ENCODE measurements at places on chromosomes 2 and 18.

GRCh38 chr2:31122133-31122532, 16.1 kb downstream of the GALNT14 start:
- no peak for DNase-seq

GRCh38 chr2:168686452-168687191, 115.8 kb upstream of the NOSTRIN start:
- DNase-seq, result no peak

DNA sequence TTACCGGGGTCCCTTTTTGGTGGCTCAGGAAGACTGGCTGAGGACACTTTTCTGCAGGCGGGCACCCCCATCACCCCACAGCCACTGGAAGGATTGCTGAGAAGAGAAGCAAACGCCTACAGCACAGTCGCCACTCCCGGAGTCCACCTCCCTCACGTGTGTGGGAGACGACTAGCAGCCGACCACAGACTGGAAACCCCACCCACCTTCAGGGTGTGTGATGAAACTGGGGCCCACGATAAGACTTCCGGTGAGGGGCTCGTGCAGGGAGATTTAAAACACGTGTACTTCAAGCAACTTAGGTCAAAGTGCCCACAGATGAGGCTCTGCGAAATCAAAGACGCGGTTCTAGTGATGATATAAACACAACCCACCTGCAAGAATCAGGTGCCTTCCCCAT, 26.3 kb downstream of the MBP start:
- DNase-seq, result no peak

DNA sequence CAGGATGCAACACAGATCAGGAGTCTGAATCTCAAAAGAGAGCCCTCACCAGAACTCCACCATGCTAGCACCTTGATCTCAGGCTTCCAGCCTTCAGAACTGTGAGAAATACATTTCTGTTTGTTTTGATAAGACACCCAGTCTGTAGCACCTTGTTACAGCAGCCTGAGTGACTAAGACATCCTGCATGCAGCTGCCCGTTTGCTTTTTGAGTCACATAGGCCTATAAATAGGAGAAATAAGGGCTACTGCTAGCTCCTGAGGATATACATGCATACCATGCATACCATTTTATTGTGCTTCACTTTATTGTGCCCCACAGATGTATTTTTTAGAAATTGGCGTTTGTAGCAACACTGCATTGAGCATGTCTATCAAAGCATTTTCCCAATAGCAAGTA, 337.8 kb downstream of the CDH2 start:
- DNase-seq, result no peak

DNA sequence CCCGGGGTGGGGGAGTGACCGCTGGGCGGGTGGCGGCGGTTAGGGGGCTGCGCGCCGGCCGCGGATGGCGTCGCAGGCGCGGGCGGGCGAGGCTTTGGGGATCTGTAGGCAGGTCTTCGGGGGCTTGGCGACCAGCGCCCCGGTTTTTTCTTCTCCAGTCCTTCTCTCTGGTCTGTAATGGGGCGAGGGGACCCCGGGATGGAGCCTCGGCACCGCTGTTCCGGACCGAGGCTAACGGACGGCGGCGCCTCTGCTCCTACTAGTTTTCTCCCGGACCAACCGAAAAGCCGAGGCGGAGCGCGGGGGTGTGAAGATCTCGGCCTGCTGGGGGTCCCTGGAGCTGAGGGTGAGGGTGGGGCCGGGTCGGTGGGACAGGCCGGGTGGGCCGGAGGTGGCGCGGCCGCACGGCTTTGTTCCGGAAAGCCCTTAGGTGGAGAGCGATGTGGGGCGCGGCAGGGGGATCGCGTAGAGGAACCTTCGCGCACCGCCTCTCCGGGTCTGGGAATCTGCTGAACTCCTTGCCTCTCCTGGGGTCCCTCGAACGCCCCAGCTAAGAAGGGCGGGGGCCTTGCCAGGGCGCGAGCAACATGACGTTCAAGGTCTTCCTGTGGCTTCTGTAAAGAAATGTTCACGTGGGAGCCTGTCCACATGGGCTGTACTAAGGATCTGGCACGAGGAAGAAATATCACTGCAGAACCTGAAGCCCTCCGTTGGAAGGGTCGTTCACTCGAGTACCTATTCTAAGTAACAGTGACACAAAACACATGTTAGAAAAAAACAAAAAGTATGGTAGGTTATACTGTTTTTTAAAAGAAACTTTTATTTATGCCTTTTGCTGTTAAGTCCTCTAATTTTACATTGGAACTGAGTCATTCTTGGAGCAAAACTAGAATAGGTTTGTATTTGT, 861 bp downstream of the SLC39A10 start:
- peak; percentile 86 for DNase-seq

DNA sequence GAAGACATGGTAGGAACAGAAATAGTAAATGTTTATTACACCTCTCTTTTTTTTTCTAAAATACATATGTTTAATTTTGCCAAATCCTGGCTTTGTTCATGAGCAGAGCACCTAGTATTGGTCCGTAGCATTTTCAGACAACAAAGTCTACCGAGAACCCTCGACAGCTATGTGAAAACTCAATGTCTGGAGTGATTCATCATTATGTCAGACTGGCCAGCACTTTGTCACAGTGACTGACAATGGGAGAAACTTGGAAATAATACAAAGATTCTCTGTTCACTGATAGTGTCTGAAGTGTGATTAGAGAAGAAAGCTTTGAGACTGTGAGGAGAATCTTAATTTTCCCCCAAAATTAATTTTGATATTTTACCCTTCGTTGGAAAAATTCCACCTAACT, 143.0 kb downstream of the HNMT start:
- DNase-seq, result no peak

DNA sequence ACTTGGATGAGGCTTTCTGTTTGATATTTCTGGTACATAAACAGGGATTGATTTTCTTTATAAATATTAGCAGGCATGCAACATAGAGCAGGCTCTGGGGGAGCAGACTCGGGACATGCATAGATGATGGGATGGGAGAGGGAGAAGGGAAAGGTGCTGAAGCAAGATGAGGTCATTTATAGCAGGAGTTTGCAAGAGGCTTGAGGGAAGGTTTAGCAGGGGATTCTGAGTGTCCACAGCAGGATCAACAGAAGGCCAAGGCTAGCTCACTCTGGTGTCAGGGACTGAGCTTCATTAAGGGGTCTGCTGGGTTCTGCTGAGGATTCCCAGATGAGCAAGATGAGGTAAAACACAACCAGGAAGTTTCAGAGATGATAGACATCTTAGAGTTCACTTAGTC, 309.1 kb upstream of the CELF4 start:
- no peak for DNase-seq

- DNase-seq, result no peak
Measured at GRCh38 chr2:161238265-161238559, 70.0 kb upstream of the PSMD14 start.

DNA sequence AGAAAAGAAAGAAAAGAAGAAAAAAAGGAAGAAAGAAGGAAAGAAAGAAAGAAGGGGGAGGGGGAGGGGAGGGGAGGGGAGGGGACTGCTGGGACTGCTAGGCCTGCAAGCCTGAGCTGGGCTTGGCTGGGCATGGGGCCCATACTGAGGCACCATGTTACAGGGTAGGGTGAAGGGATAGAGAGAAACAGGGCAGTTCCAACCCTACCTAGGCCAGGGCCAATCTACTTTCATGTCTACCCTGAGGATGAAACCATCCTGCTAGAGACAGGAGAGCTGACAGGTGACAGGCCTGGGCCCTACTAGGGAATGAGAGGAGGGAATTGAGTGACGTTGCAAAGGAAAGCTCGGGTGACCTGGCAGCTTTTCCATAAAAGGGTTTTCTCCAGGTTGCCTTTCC, 41.7 kb downstream of the TEX44 start:
- DNase-seq, result no peak

- no peak for DNase-seq
Measured at GRCh38 chr18:3306391-3306790, 44.5 kb downstream of the MYL12B start.

- no peak for DNase-seq
Measured at GRCh38 chr2:124046332-124046731, 21.2 kb downstream of the CNTNAP5 start.

DNA sequence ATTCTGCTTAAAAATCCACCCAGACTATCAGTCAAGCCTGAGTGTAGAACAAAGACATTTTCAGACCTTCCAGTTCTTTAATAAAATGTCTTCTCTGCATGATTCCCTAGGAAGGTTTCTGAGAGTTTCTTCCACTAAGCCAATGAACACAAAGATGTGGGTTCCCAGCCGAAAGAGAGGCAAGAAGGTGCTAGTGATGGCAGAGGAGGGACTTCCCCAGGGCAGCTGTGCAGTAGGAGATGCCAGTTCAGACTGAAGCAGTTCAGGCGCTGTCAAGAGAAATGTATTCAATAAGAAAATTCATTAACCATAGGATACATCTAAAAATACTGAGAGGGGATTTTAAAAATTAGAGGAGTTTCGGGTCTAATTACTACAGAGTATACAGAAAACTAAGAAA, 83.3 kb downstream of the RND3 start:
- no peak for DNase-seq

DNA sequence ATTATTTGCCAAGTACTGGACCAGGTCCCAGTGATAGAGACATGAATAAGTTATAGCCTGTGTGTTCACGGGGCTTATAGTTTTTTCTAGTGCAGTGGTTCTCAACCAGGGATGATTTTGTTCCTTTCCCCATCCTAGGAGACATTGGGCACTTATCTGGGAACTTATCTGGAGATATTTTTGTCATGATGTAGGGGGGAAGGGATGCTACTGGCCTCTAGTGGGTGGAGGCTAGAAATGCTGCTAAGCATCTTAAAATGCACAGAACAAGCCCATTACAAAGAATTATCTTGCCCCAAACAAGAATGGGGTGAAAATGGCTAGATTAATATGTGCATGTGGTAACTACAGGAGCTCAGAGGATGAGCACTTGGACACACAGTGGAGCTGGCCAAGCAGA, 75.2 kb downstream of the KLHL29 start:
- no peak for DNase-seq

DNA sequence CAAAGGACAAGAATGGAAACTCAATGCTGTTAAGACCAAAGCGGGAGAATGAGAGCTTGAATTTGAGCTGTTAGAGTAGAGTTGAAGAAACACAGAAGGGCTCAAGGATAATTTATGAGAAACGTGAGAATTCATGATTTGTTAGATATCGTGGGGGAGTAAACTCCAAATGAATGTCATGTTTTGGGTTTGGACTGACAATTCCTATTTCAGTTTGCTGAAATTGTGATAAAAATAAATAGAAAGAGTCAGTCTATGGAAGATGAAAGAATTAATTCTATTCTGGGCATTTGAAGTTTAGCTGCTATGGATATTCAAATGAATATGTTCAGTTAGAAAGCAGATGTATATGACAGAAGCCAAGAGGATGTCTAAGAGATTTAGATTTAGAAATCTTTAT, 723.4 kb upstream of the PIK3C3 start:
- DNase-seq, result no peak

DNA sequence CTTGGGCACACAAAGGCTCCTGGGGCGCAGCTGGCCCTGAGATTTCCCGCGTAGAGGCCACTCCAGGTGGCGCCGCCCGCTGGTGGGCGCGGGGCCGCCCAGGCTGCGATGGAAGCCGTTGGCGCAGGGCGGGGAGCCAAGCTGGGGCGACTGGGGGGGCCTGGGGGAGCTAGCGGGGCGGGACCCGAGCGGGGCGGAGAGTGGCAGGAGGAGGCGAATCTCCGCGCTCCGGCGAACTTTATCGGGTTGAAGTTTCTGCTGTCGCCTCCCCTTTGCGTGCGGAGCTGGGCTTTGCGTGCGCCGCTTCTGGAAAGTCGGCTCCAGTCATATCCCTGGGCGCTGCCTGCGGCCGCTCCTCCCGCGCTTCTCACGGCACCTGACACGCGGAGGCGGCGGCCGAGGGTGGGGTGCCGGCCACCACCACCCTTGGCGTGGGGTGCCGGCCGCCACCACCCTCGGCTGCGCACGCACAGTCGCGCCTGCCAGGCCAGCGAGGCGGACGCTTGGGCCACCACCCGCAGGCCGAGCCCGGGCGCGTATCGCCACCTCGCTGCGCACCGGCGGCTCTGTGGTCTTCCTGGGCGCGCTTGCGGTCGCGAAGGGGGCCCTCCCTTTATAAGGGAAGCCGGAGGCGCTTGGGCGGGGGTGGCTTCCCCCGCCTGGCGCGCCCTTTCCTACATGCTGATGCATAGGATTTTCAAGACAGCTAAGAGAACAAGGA, 919 bp upstream of the CYP1B1 start:
- DNase-seq, result peak; percentile 89

DNA sequence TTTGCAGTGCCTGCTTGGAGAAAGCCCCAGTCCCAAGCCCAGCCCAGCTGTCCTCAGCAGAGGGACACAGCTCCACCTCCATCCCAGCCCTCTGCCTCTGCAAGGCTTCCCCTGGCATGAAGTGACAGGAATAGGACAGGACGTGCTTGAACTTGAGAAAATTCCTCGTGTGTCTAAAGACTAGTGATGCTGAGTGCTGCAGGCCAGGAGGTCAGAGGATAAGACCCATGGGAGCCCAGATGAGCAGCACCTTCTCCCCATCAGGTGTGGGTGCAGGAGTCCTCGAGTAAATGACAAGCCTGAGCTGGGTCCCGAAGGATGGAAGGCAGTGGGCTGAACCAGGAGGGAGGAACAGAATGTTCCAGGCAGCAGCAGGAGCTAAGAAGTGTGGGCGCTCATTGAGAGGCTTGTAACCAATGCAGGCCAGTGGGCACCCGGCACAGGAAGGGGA, 67.8 kb upstream of the UXS1 start:
- no peak for DNase-seq

- DNase-seq, result no peak
Measured at GRCh38 chr2:8862230-8862629, 24.8 kb upstream of the KIDINS220 start.

DNA sequence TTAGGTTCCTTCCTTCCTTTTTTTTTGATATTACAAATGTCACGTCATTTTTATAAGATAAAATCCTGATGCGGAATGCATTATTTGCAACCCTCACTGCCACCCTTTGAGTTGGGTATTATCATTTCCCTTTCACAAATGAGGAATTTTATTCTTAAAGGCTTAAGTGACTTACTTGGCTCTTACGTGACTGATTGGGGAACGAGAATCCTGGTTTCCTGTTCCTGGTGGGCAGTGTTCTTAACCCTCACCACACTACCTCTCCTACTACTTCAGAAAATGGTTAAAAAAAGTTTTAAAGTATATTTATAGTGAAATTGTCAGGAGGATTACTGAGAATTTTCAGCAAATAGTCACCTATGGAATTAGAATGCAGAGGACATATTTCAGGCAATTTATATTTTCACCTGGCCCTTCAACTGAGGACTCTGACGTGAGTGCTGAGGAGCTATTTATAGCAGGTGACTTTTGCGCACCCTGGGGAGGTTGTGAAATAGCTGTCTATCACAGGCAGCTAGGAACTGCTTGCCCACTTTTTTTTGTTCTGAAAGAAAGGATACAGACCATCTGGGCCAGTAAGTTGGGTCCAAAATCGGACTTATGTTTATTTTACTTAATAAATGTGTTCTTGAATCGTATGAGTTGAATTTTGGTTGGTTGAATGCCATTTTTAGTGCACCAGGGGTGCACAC, 18.7 kb upstream of the RASGRP3 start:
- DNase-seq, result no peak

GRCh38 chr2:63788071-63788470, 53.6 kb upstream of the UGP2 start:
- no peak for DNase-seq

DNA sequence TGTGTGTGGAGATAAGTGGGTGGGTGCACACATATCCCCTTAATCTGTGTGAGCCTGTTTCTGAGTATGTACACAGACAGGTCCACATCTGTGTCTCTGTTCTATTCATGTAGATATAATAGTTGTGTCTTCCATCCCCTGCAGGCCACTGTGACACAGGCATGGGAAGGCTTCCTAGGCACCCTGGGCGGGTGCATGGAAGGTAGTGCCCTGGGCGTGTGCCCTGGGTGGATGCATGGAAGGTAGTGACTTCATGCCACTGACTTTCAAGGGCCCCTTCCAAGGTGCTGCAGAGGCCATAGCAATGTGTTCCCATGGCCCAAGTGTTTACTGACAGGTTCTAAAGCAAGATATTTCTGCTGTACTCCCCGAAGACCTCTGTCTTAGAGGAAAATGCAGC, 462.5 kb upstream of the HS6ST1 start:
- DNase-seq, result peak; percentile 0

Measured in femur (tissue), 1 donor.